ENCODE measurements at places on chromosomes 7 and 10. TPM values are rescaled to one million over a fixed set of nuclear protein-coding genes. Genes with fewer than 3 reads are reported as not detected.

LEP gene
- not detected for polyA plus RNA-seq

TRIM4 gene
- 26.5 TPM for polyA plus RNA-seq

ALKBH4 gene
- 8.8 TPM for polyA plus RNA-seq

STEAP4 gene
- polyA plus RNA-seq, result not detected

CCDC146 gene
- polyA plus RNA-seq, result 2.0 TPM

CALML3 gene
- not detected for polyA plus RNA-seq

ABCB4 gene
- not detected for polyA plus RNA-seq

TCAF2 gene
- polyA plus RNA-seq, result 0.06 TPM

- no peak for DNase-seq
These were observed 81.7 kb downstream of the RNF216 start for GRCh38 chr7:5699467-5700384.

DNA sequence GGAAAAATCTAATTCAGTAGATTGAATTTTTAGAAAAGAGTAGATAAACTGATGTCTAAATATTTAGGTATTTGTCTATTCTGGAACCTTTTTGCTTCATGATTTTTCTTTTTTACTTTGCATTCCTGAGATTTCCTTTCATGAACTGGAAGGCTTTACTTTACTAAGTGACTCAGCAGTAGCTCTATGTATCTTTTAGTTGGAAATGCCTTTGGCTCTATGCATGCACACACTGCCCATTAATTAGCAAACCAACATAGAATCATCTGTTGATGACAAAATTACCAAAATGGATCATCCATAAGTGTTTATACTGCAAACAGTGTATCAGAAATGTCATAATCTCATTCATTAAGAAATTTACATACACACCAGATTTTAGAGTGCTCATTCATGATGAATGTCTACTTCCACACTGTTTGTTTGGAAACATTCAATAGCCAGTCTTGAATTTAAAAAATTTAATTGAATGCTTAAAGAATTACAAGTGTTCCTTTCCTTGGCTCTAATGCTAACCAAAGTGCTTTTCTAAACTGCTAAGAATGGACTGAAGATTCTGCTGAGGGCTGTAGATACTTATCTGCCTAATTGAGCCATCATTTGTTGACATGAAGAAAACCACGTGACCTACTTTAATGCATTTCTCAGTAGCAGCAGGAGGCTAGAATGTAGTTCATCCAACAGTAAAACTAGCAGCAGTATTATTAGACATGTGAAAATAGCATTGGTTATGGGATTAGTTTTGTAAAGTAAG lies 282.0 kb downstream of the ADK start:
- DNase-seq, result no peak

DNA sequence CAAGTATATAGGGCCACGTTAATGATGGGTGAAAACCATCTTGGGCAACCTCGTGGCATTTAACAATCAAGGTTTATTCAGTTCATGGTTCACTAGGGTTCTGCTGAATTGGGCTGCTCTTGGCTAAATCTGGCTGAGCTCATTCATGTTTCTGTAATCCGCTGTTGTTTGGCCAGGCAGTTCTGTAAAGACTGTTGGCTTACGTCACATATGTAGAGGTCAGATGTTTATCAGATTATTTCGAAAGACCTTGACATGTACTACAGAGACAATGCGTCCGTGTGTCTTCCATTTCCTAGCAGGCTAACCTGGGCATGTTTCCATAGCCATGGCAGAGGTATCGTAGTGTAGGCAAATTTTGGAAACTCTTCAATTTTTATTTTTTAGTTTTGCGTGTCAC lies 190.0 kb upstream of the ZWINT start:
- no peak for DNase-seq

DNA sequence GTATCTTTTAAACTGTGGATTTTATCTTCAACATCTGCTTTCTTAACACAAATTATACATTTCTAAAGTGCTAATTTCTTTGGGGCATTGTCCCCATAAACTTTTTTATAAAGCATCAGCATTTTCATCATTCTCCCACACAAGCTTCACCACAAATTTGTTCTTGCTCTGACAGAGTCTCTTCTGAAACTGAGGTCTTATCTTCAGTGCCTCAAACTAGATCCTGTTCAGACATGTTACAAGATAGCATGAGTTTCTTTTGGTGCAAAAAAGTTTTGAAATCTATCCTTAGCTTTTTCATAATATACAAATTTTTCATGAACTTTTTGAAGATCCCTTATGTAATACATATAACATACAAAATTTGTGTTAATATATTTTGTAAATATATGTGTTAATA lies 346.6 kb downstream of the IPMK start:
- no peak for DNase-seq

- no peak for DNase-seq
These were observed 183.2 kb upstream of the TRIM24 start for GRCh38 chr7:138276891-138277290.

DNA sequence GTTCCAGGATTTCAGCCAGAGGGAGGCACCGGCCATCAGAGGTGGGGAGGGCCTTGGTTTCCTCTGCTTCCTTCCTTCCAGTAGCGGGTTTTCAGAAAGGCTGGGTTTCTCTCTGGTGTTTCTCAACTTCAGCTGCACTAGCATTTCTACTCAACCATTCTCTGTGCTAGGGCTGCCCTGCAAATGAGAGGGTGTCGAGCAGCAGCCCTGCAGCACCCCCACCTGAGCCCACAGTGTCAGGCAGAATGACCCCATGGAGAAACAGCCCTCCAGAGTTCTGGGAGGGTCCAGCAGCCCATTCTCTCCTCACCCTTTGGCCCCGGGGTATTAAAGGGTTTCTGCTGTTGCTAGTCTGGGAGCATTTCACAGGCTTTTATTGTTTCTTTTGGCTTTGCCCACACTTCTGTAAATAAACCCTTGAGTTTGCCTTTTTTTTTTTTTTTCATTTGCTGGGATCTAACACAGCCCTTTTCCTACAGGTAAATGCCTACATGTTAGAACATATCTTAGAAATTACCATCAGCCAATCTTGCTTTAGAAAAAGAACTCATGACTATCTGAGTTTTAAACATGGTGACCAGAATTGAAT lies 151.5 kb upstream of the VIPR2 start:
- no peak for DNase-seq

DNA sequence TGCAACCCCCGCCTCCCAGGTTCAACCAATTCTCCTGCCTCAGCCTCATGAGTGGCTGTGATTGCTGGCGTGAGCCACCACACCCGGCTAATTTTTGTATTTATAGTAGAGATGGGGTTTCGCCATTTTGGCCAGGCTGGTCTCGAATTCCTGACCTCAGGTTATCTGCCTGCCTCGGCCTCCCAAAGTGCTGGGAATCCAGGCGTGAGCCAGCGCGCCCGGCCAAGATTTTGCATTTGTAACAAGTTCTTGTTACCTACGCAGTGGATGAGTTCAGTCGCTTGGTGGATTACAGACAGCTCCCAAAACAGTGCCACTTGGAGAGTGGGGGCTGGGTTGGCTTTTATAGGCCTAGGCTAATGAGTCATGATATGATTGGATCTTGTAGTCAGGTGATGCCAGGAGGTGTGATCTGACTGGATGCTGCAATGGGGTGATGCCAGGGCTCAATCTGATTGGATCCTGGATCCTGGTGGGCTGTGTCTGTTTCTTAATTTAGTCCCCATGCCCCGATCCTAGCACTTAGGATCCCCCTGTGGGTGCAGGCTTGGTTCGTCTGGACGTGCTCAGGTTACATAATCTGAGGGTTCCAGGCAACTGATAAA lies 20.3 kb downstream of the SBDS start:
- peak; percentile 60 for DNase-seq

GRCh38 chr7:143885951-143886350 lies 16.0 kb downstream of the TCAF1 start:
- no peak for DNase-seq

All from A549 (cell line).